ENCODE measurements at places on chromosomes 4 and X.

DNA sequence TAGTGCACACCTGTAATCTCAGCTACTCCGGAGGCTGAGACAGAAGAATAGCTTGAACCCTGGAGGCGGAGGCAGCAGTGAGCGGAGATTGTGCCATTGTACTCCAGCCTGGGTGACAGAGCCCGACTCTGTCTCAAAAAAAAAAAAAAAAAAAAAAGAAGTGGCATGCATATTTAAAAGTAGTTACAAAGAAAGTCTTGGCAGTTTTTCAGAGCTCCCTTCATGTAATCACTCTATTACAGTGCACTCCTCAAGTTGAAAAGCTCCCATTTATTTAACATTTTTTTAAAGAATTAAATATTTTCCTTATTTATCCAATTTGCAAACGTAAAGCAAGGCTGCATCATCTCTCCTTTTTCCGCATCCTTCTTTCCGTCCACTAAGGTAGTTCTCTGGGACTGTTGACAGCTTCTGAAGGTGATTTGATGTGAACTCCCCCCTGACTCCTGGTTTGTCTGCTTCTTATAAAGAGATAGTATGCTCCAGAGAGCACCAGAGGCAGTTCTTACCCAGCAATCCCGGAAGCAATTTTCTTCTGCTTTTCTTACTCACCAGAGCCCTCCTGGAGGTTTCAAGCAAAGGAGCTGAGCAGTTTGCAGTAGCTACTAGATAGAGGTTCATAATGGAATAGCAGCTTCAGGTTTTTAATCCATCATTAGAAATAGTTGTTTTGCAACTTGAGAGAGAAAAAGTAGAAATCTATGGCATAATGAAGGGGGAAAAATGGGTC is 151.0 kb downstream of the PALLD start:
- DNase-seq: no peak

GRCh38 chrX:57772637-57773036 is 92.6 kb upstream of the NLRP2B start:
- DNase-seq: no peak

- DNase-seq: no peak
Measured at GRCh38 chr4:52780617-52781354, 29.6 kb upstream of the ERVMER34-1 start.

GRCh38 chr4:309807-310206 is 4.5 kb upstream of the ZNF732 start:
- no peak for DNase-seq

GRCh38 chrX:108019382-108019875 is 25.4 kb upstream of the VSIG1 start:
- no peak for DNase-seq

DNA sequence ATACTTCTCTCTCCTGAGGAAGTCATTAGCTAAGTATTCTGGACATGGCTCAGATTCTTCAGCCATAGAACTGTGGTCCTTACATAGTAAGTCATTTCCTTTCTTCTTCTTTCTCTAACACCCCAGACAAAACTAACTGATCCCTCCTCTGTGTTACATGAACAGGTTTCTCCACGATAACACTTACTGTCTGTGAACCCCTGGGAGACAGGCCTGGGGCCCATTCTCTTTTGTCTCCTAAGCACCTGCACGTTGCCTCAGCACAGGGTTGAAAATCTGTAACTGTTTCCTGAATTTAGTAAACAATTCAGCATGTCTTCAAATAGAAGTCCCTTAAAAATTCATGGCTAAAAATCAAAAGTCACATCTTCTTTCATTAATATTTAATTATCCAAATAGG is 24.7 kb downstream of the APBB2 start:
- no peak for DNase-seq

GRCh38 chr4:83613023-83613422 is 77.1 kb downstream of the GPAT3 start:
- DNase-seq: no peak

DNA sequence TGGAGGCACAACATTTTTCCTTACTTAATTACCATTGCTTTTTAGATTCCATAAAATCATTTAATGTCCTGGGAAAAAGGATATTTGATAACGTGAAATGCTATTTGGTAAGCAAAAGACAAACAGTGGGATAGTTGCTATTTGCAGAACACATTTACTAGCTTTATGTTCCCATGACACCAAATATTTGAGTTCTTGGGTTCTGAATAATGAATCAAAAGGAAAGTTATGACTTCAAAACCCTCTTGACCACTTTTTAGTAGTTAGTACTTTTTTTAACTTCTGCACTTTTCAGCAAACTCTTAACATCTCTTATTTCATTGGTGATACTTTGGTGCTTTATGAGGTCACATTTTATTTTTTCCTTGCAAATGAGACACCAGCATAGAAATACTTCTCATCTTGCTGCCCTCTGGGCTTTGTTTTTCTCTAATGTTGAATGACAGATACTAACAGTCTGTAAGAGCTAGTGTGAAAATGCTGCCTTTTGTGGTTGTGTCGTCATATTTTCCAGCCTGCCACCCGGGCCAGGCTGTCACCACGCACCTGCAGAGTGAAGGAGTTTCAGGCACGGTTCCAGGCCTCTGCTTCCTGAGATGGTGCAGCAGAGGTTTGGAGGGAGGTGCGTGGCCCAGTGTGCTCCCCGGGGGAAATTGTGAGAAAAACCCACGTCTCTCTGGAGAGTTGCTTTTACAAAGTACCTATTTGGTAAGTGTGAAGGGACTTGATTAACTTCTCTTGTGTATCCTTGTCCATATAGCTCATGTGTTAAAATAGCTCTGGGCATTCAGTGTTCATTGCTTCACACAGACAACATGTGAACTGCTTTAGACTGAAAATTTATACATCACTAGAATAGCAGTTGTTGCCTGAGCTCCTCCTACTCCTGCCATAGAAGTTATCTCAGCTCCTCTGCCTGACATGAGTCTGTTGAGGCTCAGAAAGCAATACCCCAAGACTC is 34.7 kb downstream of the MSL3 start:
- DNase-seq: no peak

- no peak for DNase-seq
Measured at GRCh38 chr4:158873795-158874401, 105.1 kb downstream of the FNIP2 start.

DNA sequence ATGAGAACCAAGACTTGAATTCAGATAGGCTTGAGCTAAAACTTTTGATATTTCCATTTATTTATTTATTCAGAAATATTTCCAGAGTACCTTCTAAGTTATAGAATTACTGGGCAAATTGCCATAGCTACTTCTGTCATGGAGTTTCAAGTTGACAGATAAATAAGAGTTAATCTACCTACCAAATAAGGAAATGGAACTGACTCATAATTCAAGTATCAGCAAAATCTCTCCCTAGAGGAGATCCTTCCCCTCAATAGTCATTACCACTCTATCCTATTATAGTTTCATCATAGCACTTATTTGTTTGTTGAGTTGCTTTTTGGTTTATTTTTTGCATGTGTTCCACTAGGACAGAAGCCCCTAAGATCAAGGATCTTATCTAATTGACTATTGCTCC is 48.8 kb upstream of the CCSER1 start:
- DNase-seq: no peak

DNA sequence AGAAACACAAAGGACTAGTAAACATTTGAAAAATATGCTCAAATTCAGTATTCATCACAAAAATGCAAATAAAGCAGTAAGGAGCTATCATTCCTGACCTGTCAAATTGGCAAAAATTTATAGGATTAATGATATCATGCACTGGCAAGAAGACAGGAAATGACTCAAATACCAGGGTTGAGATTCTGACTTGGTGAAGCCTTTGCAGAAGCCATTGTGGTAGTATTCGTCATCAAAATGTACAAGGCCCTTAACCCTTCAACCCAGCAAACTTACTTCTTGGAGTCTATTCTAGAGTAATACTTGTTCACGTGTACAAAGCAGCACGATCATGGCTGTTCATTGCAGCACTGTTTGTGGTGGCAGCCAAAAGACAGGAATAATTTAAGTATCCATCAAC is 132.4 kb downstream of the ENOX2 start:
- DNase-seq: no peak

DNA sequence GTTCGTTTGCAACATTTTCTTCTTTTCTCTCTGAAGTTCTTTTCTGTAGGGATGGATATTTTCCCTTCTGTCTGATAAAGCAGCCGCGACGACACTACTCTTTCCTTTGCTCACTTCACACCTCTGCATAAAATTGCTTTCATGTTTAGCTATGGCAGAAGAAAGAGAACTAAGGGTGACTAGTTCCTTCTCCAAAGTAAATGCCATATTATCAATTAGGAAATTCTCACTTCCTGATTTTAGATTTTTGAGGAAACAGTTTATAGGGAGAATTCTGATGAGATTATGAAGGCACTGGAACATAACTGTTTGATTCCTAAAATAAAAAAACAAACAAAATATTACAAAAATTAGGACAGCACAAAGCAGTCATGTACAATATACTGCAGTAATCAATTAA is 29.2 kb downstream of the FANCB start:
- DNase-seq: no peak

DNA sequence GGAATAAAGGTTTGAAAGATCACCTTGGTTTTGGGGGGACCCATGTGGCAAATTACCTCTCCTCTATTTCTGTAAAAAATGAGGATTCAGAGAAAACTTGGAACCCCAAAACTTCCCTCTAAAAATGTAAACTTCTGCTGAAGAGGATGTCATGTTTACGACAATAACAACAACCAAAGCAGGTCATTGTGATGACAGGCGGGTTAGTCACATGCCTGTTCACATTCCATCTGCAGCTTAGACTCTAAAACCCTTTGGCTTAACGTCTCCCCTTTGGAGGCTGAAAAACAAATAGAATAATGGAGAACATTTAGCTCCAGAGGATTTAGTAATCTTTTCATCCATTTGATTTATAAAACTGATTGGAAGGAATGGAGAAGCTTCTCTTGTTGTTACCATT is 75.0 kb upstream of the FAM9C start:
- no peak for DNase-seq

GRCh38 chr4:155759372-155760252 is 791 bp downstream of the GUCY1B1 start:
- peak; percentile 81 for DNase-seq

- no peak for DNase-seq
Measured at GRCh38 chr4:155914782-155915181, 11.3 kb downstream of the TDO2 start.

DNA sequence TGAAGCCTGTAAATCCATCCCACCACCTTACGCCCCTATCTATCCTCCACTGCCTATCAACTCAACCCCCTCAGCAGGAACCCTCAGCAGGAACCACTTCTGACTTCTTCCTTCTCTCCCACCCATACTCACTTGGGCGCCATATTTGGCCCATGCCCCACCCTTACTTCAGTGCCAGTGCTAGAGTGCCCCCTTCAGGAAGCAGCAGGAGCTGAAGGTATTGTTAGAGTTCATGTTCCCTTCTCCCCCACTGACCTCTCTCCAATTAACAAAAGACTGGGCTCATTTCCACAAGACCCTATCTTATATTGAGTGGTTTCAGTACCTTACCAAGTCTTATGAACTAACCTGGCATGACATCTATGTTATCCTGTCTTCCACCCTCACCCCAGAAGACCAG is 363.1 kb upstream of the SLIT2 start:
- DNase-seq: no peak

DNA sequence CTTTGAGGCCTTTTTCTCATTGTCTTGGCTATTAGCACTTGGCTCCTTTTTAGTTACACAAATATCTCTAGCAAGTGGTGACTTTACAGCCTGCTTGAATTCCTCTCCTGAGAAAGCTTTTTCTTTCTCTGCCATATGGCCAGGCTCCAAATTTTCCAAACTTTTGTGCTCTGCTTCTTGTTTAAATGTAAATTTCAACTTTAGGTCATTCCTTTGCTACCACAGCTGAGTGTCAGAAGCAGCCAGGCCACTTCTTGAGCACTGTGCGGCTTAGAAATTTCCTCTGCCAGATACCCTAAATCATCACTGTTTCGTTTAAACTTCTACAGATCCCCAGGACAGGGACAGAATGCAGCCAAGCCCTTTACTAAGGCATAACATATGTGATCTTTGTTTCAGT is 222.4 kb downstream of the FBXO8 start:
- no peak for DNase-seq

DNA sequence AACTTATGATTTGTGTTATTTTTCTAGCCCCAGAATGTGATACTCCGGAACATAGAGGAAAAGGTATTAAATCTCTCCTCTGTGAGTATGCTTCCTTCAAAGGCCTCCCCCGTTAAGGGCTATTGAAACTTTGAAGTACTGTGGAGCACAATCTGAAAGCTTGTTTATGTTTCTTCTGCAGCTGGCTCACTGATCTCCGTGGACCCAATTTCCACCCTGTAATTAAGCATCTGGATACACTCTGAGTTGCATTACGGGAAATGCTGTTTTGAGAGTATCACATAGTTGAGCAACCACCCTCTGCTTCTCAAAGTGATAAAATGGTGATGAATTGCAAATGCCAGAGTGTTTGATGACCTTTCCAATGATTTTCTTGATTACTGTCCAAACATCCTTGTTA is 296.8 kb upstream of the PABPC5 start:
- DNase-seq: no peak

- no peak for DNase-seq
Measured at GRCh38 chr4:137705171-137705783, 173.0 kb upstream of the PCDH18 start.

All from left cardiac atrium (tissue), 4 donors.